ENCODE measurements at places on chromosomes 6 and 20. TPM values are rescaled to one million over a fixed set of nuclear protein-coding genes. Genes with fewer than 3 reads are reported as not detected.

DNA sequence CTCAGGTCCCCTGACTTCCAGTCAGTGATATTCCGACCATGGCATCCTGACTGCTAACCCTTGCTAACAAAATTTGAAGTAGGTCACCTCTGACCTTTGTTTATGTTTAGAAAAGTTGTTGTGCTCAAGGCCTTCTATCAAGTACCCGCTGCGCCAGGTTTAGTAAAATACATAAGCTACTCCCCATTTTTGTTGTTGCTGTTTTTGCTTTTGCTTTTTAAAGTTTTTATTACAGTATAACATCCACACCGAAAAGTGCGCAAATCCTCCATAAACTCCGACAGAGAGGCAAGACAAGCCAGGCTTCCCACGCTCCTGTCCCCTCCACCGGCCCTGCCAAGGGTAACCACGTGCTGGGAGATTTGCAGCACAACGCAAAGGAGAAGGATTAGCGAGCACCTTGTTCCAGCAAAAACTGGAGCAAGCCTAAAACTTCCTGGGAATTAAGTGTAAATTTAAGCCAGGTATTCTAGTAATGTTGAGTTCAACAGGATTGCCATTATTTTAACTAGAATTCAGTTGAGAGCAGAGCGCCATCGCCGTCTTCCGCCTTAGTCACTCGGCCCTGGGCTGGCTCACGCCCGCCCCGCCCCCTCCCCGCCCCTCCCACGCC is 17.8 kb upstream of the HMGN4 start:
- peak overlapping the region; percentile 84 for H3K27ac ChIP-seq
- no peaks in the 10 kb centered on the region for H3K27me3 ChIP-seq
- DNase-seq = peak; percentile 9
- H3K4me3 ChIP-seq = peak overlapping the region; percentile 89
- H3K36me3 ChIP-seq = no peaks in the 10 kb centered on the region

GRCh38 chr20:13852306-13852705 is 67.5 kb downstream of the NDUFAF5 start:
- no peaks in the 10 kb centered on the region for H3K4me1 ChIP-seq
- no peak overlapping the region for H3K4me3 ChIP-seq
- H3K36me3 ChIP-seq = no peaks in the 10 kb centered on the region
- H3K27ac ChIP-seq = no peak overlapping the region

DNA sequence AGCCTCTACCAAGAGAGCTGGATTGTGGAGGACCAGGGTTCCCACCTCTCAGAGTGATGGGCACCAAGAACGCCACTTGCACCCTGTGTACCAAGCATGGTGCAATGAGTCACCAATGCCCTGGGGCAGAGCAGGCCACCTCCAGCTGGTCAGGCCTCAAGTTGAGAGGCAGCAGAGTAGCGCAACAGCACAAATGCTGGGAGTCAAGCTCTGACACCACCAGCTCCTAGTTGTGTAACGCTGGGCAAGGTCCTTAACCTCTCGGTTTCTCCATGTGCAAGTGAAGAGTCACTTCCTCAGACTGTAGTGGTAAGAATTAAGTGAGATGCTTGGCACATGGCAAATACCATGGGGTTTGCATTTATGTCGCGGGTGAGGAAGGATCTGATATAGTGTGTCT is 25.6 kb downstream of the GFOD1 start:
- no peak overlapping the region for H3K27ac ChIP-seq
- H3K4me1 ChIP-seq = peaks cover 7% of the 10 kb centered on the region
- no peaks in the 10 kb centered on the region for H3K27me3 ChIP-seq
- H3K36me3 ChIP-seq = no peaks in the 10 kb centered on the region

DNA sequence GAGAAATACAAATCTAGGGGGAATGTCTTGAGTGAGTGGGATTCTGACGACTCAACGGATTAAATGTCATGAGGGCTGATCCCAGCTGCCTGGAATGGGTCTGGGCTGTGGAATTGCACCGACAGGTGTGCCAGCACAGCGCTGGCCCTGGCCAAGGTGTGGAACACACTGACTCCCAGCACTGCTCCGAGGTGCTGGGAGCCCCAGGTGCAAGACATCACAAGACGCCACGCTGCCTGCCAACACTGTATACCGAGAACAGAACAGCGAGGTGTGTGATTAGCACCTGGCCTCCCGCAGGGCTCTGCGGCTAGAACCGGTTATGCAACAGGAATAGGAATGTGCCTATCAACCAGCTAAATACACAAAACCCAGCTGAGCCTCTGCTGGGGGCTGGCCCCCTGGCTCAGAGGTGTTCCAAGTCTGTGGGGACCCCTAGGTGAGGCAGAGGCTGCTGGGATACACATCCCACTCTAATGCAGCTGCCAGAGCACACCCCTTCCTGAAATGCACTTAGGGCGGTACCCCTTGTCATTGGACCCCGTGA is 24.8 kb upstream of the APMAP start:
- no peaks in the 10 kb centered on the region for H3K4me1 ChIP-seq
- no peaks in the 10 kb centered on the region for H3K27me3 ChIP-seq
- H3K4me3 ChIP-seq = no peak overlapping the region
- peaks cover 74% of the 10 kb centered on the region for H3K36me3 ChIP-seq
- no peak overlapping the region for H3K27ac ChIP-seq

DNA sequence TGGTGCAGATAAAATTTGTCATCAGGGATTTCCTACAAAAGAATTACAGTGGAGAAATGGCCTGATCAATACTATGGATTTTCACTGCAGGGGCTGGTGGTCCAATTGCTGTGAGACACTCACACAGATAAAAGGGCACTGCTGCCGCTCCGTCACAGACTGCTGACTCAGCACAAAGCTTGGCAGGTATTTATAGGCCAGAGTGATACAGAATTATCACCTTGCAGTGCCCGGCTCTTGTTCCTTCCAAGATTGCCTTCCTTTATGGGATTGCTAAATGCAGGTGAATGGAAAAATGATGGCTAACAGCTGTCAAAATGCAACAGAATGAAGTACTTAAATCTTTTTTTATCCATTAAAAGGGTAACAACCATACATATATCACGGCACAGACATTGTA is 247.8 kb upstream of the ZFP64 start:
- no peak for DNase-seq
- H3K4me3 ChIP-seq = no peak overlapping the region
- H3K36me3 ChIP-seq = no peaks in the 10 kb centered on the region
- H3K27me3 ChIP-seq = no peaks in the 10 kb centered on the region
- no peaks in the 10 kb centered on the region for H3K4me1 ChIP-seq

GRCh38 chr20:6339176-6339575 is 216.3 kb upstream of the FERMT1 start:
- DNase-seq = no peak
- no peaks in the 10 kb centered on the region for H3K27me3 ChIP-seq
- no peaks in the 10 kb centered on the region for H3K4me1 ChIP-seq
- no peaks in the 10 kb centered on the region for H3K36me3 ChIP-seq

The MAD2L1BP gene
- polyA plus RNA-seq = 38.6 TPM

DNA sequence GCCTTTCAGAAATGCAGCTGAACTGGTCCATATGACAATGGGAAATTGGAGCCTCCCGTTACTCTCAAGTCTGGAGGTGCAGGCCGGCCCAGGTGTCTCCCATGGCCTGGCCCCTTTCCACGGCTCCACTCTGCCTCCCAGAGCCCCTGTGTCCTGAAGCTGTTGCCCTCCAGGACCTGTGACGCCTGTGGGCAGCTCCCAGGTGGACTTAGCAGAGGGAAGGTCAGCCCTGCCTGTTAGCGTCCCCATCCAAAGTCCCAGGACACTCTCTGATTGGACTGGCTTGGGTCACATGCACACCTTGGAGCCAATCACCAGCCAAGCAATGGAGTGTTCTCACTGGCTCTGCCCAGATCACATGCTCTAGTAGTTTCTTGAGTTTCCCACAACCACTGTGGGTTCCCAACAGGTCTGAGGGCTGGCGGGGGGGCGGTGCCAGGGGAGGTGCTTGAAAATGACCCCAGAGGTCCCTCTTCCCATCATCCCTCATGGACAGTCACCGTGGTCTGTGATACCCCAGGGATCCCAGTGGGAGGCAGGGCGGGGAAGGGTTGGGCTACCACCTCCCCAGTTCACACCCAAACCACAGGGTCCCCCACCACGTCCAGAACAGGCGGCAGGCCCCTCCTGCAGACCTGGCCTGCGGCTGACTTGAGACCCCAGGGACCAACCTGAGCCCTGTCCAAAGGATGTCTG is 135.6 kb downstream of the TAF4 start:
- no peak overlapping the region for H3K4me3 ChIP-seq
- H3K27ac ChIP-seq = no peak overlapping the region
- DNase-seq = no peak
- H3K27me3 ChIP-seq = no peaks in the 10 kb centered on the region

- H3K27me3 ChIP-seq = no peaks in the 10 kb centered on the region
- H3K4me3 ChIP-seq = no peak overlapping the region
- H3K36me3 ChIP-seq = no peaks in the 10 kb centered on the region
- H3K4me1 ChIP-seq = no peaks in the 10 kb centered on the region
Measured at GRCh38 chr6:114534813-114535212, 192.0 kb upstream of the HS3ST5 start.

The PRDM13 gene
- polyA plus RNA-seq = not detected

- H3K4me1 ChIP-seq = no peaks in the 10 kb centered on the region
- no peak overlapping the region for H3K4me3 ChIP-seq
- no peak overlapping the region for H3K27ac ChIP-seq
- no peaks in the 10 kb centered on the region for H3K27me3 ChIP-seq
Measured at GRCh38 chr20:48632017-48632824, 195.6 kb downstream of the PREX1 start.

Data from CD4-positive, CD25-positive, alpha-beta regulatory T cell (primary cell).